ENCODE measurements at places on chromosomes 3 and 15.

DNA sequence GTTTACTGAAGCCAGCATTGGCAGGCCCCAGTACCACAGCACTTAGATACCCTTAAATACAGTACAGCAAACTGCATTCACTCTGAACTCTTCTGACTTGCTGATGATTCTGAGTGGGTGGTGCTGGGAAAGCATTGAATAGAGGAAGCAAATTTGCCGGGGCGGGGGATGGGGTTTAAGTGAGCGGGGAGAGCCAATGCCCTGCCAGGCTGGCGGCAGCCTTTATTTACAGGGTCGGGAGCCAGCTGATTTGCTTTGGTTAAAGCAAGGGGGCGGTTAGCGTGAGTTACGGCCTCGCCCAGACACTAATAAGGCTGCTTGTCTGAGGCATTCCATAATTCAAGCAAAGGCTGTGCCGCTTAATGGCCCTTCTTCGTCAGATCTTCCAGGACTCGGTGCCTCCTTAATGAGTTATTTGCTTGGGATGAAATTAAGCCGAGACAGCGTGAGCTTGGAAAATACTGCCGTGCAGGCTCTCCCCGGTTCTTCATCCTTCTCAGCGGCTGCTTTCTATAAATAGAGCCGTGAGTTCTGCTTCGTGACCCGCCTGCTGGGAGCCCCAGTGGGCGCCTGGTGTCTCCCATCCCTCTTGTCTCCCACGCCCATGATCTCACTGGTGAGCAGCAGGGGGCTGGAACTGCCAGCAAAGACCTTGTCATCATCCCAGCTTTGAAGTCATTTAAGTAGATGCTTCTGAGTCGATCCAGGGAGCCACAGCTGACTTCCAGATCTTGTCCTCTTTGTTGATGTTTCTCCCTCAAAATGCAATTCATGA lies 25.8 kb downstream of the SPSB4 start:
- no peak for DNase-seq

GRCh38 chr15:57591822-57592367 lies at the start of gene MYZAP:
Gene MYZAP, plus strand, starts transcription at chr15:57591904. Its CDS starts 131 bp downstream, at chr15:57592035.
- peak; percentile 12 for DNase-seq

DNA sequence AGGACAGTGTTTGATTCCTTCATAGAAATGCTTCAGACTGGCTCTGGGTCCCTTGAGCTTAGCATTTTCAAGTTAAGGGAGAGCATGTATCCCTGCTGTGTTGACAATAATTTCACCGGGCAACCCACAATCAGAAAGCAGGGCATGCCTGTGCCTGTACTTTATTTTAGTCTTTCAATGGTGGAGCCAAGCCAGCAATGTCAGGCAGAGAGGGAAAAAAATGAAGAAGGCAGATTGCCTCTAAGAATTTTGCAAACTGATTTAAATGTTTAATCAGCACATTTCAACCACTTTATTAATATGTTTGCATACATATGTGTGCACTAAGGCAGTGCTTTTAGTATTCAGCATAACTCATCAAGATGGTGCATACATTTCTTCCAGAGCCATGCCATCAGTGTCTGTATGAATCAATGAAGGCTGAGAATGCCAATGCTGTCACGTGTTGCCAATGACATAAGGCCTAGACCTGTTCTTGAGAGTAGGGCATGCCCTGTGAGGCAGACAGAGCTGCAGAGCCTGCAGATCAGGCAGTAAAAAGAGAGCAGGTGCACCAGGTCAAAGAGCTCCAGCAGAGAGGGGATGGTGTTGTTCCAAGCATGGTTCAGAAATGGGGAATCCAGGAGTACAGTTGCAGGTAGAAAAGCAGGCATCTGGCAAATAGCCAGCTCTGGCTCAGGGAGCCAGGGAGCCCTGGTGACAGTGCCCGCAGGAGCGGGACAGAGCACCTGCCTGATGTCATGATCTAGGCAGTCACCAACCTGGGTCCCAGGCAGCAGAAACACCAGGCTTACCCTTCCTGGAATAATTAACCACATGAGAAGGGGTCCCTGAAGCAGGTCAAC lies 508.5 kb downstream of the GABRG3 start:
- no peak for DNase-seq

DNA sequence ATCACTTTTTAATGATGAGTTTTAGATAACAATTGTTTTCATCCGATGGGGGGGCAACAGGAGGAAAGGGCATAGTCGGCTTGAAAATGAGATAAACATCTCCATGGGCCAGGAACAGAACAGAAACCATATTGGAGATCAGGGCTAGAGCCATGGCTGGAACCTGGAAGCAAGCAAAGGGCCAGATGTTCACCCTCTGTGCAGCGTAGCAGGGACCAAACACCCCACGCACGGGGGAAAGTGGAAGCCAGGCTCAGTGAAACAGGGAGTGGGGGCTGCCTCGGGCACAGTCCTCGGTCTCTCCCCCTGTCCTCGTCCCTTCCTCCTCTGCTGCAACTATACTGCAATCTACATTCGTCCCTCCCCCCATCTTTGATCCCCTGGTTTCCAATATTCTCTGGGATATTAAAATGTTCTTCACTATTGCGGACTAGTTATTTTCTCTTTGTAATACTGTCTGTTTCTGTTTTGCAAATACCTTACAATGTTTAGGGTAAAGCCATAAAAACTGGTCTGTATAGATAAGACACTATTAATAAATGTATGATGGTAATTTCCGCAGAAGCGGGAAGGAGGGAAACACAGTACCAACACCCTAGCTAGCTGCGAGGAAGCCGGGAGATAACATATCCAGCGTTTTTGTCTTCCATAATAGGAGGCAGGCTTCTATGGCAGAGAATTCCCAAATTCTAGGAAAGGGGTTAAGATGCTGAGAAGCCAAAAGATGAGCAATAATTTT lies 121.5 kb downstream of the XXYLT1 start:
- no peak for DNase-seq

DNA sequence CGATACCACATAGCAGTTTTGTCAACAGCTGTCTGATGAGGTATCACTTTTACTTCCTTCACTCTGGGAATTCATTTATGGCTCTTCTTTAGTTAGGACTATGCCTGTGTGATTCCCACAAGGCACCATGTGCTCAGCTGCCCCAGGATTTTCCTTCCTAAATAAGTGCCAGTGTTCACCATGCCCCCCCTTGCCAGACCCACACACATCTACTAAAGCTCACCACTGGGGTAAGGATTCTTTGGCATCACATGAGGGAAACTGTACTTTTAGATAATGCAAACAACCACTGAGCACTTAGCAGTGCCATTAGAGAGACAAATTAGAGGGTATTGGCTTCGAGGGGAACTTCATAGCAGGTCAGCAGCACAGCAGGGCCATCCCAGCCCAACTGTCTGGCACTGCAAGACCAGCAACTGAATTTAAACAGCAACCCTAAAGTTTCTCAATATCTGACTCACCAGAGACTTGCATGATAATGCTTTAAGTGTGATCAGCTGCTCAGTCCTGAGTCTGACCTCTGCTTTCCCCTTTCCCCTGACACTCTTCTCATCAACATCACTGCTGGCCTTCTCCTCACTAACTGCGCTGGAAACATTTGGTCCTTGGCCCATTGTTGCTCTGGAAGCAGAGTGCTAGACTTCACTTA lies 114.3 kb downstream of the STAC start:
- DNase-seq, result no peak

GRCh38 chr3:38493031-38493430 lies 3.1 kb upstream of the EXOG start:
- no peak for DNase-seq

DNA sequence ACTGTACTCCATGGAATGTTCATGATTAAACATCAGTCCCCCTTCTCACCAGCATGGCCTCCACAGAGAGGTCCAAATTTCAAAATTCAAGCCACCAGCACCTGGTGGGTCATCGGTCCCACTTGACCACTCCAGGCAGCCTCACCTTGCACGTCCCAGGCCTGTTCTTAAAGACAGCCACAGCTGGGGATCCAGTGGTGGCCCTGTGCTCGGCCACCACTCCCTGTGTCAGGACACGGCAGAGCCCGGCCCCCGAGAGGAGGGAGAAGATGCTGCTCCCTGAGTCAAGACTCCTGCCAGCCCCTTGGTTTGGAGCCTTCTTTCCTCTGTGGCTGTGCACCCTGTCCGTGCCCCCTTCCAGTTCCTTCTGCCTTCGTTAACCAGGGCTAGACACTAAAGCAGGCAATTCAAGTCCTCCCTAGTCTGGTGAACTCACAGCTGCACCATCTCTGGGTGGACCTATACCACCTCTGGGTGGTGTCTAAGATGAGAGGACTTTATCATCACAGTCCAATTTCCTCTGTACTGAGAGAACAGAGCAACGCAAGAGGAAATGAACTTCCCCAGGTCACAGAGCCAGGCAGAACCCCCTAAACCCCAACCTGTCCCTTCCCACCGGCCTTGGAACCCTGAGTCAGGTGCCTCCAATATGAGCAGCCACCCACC lies 97.1 kb downstream of the MEGF11 start:
- DNase-seq, result no peak

Measured in T-helper 17 cell (primary cell).